ENCODE measurements at places on chromosomes 13 and 19.

DNA sequence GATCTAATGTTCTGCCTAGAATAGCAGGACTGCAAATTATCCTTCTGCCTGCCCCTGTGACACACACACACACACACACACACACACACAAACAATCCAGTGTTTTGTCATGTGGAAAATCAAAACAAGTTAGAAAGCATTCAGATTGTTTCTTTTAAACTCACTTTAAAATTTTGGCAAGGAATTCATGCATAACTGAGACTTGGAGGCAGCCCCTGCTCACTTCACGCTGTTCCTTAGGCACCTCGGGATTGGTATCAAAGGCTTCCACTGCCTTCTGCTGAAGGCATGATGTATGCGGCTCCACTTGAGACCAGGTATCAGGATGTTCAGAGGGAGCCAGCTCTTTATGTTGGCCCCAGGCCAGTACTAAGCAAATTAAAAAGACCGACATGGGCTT is 158.7 kb downstream of the OXGR1 start:
- DNase-seq, result no peak

GRCh38 chr13:64410276-64411053 is 2819.7 kb downstream of the PCDH9 start:
- no peak for DNase-seq

DNA sequence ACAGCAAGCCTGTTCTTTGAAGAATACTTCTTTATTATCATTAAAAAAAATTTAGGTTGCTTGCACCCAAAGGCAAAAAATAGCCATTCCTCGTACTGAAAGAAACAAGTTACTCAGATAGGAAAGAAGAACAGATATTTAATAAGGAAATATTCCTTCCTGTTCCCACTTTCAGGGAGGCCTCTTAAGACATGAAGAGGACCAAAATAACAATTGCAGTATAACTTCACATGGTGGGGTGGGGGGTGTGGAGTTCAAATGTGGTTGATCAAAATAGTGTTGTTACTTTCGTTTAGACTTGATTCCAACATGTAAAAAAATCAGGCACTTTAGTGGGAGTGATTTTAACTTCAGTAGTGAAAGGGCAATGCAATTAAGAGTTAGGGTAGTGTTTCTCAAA is 3.6 kb downstream of the RGCC start:
- DNase-seq, result no peak

DNA sequence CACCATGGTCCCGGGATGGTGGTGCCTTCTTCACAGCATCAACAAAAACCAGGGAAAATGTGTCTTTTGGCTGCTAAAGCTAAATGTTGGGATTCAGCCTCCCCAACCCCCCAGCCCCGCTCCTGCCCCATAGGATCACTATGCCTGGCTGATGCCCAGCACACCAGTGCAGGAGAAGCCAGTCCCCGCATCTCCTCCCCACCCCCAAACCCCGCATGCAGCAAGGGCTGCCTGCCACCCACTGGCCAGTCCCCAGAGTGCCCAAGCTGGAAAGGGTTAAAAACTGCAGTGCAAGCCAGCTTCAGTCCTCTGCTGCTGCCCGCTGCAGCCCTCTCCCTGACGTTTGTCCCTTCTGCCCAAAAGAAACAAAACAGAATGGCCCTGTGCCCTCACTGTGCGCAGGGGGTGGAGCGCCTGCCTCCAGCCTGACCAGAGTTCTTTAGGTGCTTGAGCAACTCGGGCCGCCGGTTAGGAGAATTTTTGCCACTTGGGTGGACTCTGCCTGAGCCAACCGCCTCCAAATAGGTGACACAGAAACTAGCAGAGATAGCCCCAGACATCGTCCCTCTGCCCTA is 3.7 kb downstream of the CALM3 start:
- DNase-seq, result no peak

GRCh38 chr13:101258071-101258470 is 158.2 kb downstream of the NALCN start:
- DNase-seq, result peak; percentile 85

DNA sequence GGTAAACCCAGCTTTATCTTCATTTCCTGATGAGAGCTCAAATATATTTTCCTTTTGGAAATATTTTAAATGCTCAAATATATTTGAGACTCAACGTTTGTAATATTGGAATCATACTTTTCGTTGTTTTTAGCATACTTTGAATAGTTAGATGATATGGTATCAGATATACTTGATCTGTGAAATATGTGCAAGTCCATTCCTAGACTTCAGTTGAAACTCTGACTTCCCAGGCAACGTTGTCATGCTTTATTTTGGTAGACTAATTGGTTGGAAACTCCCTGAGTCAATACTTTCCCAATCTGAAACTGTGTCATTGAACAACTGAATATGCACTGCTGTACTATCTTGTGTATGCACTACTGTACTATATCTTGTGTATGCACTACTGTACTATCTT is 378.5 kb downstream of the MYO16 start:
- no peak for DNase-seq

DNA sequence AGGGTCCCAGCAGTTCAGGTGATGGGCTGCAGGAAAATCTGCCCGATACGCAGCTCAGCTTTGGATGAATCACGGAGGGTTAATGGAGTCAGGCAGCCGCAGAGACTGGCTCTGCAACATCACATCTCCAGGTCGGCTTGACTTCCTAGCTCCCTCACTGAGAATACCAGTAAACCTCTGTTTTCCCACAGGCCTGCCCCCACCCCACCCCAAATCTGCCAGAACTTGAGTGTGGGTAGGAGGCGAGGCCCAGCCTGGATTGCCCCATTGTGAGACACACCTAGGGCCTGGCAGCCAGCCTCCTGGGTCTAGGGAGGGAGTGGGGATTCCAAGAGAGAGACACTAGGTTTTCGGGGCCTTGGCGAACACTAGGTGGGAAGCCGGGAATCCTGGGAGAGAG is 3.7 kb upstream of the KRTDAP start:
- no peak for DNase-seq

DNA sequence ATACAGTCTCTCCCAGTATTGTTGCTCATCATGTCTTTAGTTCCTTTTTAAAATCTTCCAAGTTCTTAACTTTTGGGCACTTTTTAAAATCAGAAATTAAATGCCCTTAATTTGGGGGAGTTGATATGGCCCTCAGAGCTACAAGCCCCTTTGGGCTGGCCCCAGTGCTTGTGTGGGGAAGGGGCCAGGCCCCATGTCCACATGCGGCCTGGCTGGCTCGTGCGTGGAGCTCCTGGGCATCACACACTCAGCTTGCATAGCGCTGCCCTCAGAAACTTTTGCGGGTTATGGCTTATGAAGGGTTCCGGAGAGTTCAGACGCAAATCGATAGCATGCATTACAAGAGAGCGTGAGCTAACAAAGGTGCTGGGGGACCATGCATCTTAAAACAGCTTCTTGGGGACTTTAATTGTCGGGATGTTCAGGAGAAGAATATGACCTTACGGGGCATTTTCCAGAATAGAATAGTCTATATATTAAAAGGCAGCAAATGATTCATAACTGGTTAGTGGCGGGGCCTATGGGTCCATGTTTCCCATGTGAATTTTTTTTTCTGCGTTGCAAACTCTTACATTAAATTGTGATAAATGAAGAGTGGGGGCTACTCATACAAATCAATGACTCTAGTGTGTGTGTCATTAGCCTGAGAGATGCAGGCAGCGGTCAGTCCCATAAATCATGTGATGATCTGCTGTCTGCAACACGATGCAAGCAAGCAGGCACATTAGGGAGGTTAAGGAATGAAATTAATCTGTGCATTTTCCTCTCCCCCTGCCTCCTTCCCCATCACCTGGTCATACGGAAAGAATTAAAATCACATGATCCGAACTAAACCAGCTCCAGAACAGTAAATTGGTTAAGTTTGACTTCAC is 185.8 kb upstream of the TSHZ3 start:
- no peak for DNase-seq

GRCh38 chr13:25906191-25906661 is 145.6 kb downstream of the SHISA2 start:
- DNase-seq, result no peak

DNA sequence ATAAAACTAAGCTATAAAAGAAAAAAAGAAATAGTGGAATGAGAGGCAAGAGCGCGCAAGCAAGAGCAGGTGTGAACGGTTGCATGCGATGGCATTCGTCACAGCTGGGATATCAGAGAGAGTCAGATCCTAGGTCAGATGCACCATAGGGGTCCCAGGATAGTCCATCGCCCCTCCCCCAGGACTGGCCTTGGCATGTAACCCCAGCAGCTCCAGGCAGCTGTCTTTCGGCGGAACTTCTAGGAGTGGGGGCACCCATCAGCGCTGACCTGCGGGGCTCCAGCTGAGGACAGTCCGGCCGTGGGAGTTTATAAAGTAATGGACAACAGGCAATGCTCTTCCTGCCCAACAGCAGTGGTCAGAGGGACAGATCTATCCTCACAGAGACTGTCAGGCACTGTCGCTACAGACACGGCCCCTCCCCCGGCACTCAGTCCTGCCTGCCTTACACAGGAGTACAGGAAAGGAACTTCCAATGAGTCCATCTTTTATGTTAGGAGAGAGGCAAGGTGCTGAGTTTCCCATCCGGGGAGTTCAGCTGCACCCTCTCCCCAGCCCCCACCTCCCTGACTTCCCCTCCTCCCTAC is 1.4 kb downstream of the SIAH3 start:
- DNase-seq, result no peak

DNA sequence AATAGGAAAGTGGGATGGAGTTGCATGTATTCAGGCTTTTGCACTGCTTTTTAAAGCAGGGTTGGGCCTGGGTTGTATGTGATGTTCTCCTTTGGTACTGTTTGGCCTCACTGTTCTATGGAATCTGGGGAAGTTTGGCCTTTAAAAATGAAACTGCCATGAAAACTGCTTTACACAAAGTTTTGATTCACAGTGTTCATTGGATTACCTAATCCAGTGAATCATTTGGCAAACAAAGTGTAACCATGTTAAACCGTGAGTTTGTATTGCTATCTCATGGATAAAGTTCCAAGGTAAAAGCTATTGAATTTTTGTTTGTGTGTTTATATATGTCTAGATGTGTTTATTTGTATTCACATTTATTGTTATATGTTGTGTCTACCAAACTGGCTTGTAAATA is 1658.6 kb downstream of the OLFM4 start:
- DNase-seq, result no peak

- no peak for DNase-seq
These were observed 310.6 kb downstream of the FGF14 start for GRCh38 chr13:102091231-102091630.

DNA sequence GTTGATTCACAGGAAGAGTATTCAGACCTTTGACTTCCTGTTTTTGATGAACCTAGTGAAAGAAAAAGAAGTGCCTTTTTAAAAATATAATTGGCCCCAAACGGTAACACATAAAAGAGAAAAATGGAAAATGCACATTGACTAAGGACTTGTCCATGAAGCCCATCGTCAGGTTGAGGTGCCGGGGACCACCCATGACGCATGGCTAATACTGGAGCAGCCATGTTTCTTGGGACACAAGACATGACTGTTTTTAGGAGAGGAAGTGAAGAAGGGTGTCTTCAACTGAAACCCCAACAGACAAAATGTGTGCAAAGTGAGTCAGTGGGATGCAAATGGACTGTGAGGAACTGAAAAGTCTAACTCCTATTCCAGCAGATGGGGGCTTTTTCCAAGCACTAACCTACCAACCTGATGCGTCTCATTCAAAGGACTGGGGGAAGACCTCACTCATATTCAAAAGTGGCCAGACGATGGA is 459.4 kb downstream of the FOXO1 start:
- DNase-seq, result no peak

- no peak for DNase-seq
These were observed 143.9 kb upstream of the IPO5 start for GRCh38 chr13:97809576-97809975.

GRCh38 chr13:43390619-43391018 is 367.2 kb downstream of the DNAJC15 start:
- no peak for DNase-seq

- no peak for DNase-seq
These were observed 142.5 kb downstream of the LACC1 start for GRCh38 chr13:44022196-44022595.

- no peak for DNase-seq
These were observed 48.8 kb downstream of the MBD3L1 start for GRCh38 chr19:8880868-8881488.

DNA sequence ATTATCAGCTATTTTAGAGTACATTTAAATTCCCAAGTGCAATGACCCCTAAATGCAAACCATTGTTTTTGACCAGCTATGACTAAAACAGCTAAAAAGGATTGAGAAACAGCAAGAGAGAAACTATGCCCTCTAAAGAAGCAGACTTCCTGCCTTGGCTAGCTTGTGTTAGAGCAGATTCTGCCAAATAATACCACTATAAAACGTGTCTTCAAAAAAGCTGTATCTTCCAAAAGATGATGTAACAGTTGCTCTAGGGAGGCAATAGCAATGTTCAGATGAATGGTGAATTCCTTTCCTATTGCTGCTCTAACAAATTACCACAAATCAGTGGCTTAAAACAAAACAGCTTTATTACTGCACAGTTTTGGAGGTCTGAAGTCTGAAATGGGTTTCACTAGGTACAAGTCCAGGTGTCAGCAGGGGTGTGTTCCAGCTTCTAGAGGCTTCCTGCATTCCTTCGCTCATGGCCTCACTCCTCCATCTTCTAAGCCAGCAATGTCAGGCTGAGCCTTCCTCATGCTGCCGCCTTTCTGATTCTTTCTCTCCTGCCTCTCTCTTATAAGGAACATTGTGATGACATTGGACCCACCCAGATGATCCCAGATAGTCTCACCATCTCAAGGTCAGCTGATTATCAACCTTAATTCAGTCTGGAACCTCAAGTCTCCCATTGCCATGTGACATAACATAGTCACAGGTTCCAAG is 84.5 kb downstream of the LRRC63 start:
- DNase-seq, result peak; percentile 33

- DNase-seq, result no peak
These were observed 16.4 kb downstream of the CCDC124 start for GRCh38 chr19:17948931-17949930.

DNA sequence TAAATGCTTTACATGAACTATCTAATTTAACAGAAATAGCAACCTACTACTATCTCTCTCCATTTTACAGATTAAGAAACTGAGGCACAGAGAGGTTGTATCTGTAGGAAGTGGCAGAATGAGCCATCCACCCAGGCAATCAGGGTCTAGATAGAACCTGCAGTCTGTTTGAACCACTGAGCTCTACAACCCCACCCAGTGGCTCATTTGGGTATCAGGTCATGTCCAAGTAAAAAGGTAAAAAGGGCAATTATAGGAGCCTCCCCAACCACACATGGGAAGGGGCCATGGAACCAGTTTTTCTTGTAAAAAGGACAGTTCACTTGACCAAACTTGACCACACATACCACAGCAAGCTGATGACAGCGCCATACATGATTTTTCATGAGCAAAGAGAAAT is 92.9 kb upstream of the SGCG start:
- DNase-seq, result no peak

DNA sequence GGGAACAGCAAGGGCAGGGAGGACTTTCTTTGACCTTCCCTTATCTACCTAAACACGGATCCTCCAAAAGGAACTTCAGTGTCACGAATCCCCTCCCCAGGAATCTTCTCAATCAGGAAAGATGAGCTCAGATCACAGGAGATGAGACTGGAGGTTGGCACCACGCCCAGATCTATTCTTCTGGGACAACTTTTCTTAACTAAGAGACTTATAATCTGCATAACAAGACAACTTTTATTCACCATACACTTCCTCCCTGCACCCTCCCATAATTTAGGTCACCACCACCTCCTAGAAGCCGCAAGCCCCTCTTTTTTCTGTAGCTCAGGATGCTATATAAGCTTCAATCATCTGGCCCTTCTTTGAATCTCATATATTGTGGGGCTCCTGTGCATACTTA is 19.2 kb upstream of the AKT2 start:
- DNase-seq, result no peak

Data from kidney capillary endothelial cell (primary cell).